ENCODE measurements at places on chromosomes 16 and 17.
A peak's percentile ranks its signal among the peaks of the same experiment; 100 is the strongest.

GRCh38 chr17:2995377-2995776, 68.0 kb downstream of the OR1D5 start:
- no peak overlapping the region for H3K27ac ChIP-seq
- no peak for DNase-seq
- H3K36me3 ChIP-seq: no peaks in the 10 kb centered on the region
- H3K4me3 ChIP-seq: no peak overlapping the region
- peaks cover 8% of the 10 kb centered on the region for H3K27me3 ChIP-seq

- H3K4me1 ChIP-seq: no peaks in the 10 kb centered on the region
- peaks cover 18% of the 10 kb centered on the region for H3K36me3 ChIP-seq
- no peak for DNase-seq
- H3K4me3 ChIP-seq: no peak overlapping the region
- H3K27ac ChIP-seq: no peak overlapping the region
These were observed 85.2 kb downstream of the GLG1 start for GRCh38 chr16:74521691-74522090.

DNA sequence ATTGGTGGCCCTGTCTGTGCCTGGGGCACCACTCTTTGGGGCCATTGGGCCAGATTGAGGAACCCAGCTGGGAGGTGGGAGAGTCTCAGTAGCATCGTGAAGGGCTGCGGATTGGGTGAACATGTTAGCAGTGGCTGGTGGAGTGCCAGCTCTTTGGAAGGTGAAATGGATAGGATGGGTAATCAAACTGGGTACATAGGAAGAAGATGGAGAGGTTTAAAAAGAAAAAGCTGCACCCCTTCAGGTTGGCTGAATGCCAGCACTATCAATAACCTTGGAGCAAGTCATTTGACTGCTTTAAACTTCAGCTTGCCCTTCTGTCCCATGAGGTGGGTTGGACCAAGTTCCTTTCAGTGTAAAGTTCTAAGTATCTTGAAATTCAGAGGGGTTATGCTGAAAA, 95.0 kb downstream of the RPTOR start:
- H3K36me3 ChIP-seq: peaks cover 6% of the 10 kb centered on the region
- H3K27ac ChIP-seq: no peak overlapping the region
- no peak for DNase-seq
- H3K4me1 ChIP-seq: no peaks in the 10 kb centered on the region
- no peak overlapping the region for H3K4me3 ChIP-seq
- H3K27me3 ChIP-seq: peaks cover 7% of the 10 kb centered on the region

DNA sequence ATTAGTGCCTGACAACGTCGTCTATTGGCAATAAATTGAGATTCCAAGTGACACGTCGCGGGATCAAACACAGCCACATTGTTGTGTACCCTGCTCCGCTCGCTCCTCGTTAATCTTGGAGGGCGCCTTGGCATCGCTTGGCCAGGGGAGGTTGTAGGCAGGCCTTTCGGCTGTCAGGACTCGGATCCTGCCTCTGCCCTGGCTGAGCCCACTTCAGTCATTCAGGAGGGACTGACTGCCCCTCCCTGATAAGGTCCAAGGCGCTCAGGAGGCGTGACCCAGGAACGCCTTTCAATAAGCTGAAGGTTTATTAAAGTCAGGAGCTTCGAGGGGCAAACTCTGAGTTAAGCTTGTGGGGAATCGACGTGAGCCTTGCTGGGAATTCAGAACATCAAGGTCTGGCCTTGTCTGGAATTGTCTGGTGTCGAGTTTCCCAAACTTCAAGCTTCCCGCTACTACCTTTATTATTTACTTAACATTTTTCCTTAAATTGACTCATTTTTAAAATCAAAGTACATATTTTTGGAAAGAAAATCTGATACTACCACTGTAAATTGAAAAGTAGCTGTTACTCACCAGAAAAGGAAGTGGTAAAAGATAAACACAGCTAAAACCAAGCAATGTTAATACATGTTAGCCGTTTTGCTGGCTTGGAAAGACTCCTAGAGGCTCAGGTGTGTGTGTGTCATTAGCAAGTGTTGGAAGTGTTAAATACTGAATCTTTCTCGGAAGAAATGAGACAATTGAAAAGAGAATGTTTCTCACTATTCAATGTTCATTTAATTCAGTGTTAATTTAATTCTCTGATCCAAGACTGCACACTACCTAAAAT, 5.3 kb upstream of the IRX3 start:
- peaks cover 15% of the 10 kb centered on the region for H3K27me3 ChIP-seq
- peaks cover 8% of the 10 kb centered on the region for H3K36me3 ChIP-seq
- peak; percentile 6 for DNase-seq
- H3K4me3 ChIP-seq: peak overlapping the region; percentile 42
- H3K4me1 ChIP-seq: peaks cover 15% of the 10 kb centered on the region
- no peak overlapping the region for H3K27ac ChIP-seq

DNA sequence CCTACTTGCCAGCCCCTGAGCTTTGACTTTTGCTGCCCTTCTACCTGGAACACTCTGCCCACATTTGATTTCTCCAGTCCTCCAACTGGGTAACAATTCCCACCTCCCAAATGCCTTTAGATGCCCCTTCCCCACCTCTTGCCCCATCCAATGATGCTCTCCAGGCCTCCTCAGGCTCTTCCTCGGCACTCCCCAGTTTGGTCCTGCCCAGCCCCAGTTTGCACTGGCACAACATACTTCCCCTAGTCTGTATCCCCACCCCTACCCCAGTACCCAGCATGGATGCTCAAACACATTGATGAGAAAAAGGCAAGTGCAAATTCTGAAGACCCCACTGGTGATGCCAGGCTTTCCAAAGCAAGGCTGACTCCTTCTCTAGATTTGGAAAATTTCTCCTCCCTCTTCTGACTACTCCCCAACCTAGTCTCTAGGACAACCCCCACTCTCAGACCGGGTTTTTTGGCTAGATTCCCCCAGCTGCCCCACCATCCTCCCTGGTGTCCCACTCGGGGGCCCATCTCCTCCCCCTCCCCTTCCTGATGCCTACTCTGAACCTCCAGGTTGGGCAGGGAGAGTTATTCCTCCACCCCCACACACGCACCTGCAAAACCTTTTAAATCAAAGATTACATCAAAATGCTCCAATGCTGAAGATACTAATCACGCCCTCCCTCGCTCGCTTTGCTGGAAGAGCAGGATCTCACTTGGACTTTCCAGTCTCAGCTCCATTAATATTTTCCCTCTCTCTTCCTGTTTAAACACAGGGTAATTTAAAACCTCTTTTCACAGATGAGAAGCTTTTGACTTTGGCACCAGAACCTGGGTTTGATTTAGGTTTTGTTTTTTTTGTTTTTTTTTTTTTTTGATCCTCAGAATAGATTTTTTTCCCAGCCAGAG, 94.9 kb downstream of the TMEM132E start:
- no peak for DNase-seq
- peaks cover 4% of the 10 kb centered on the region for H3K27me3 ChIP-seq
- H3K27ac ChIP-seq: no peak overlapping the region
- H3K4me1 ChIP-seq: peaks cover 29% of the 10 kb centered on the region
- no peak overlapping the region for H3K4me3 ChIP-seq

GRCh38 chr17:61402978-61403800, 3.5 kb downstream of the TBX2 start:
- H3K36me3 ChIP-seq: peaks cover 8% of the 10 kb centered on the region
- peak overlapping the region; percentile 57 for H3K27ac ChIP-seq

DNA sequence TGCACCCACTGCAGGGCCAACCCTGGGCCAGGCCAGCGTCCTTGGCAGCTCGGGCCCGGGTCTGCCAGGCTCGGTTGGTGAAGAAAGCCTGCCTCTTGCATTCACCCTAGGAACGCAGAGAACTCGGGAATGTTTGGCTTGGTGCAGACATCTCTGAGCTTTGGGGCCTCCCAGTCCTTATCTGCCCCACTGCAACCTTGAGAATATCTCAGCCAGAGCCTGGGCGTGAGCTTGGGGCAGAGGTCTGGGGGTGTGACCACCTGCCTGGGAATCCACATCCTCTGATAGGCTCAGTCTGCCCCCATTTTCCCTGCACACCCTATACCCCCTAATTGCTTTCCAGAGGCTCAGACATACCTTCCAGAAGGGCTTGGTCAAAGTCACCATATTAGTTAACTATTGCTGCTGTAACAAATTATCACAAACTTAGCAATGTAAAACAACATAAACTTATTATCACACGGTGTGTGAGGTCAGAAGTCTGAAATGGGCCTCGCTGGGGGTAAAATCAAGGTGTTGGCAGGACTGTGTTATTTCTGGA, 30.7 kb upstream of the ZNF423 start:
- H3K36me3 ChIP-seq: no peaks in the 10 kb centered on the region
- no peak overlapping the region for H3K4me3 ChIP-seq
- peaks cover 7% of the 10 kb centered on the region for H3K4me1 ChIP-seq
- DNase-seq: no peak

DNA sequence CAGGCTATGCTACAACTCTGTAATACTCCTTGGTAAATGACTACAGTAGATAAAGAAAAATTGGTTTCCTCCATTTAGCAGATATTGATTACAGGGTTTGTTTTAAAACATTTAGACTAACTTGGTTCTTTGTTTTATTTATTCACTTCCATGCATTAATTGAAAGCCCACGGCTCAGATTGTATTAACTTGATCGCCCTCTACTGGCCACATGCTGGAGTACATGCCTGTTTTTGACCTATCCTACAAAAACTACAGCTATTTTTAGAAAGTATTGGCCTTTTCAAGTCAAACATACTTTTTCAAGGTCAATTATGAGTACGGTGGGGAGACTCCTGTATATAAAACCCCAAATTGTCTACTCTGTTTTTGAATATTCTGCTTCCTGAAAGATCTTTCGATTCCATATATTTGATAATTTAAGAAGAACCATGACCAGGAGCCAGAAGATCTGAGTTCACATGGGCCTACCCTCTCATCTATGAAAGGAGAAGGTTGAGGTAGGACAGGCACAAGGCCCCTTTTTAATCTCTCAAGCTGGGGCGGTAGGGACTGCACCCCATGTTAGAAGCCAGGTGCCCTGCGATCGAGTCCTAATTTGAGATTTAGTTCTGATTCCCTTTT, 51.8 kb downstream of the CA10 start:
- DNase-seq: peak; percentile 46
- no peak overlapping the region for H3K27ac ChIP-seq
- H3K4me3 ChIP-seq: no peak overlapping the region
- H3K27me3 ChIP-seq: no peaks in the 10 kb centered on the region
- H3K4me1 ChIP-seq: no peaks in the 10 kb centered on the region

DNA sequence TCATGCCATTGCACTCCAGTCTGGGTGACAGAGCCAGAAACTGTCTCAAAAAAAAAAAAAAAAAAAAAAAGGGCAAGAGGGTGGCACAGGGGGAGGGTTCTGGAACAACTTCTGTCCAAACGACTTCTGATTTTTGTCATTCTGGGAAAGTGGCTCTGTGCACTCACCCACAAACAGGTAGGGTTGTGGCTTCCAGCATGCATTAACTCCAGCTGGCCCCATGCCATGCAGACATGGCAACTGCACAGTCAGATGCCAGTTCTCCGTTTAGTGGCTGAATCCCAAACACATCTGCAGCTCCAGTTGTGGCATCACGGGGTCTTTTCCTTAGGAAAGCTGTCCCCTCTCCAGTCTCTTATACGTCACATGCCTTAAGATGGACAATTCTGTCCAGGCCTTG, 30.3 kb downstream of the B4GALNT2 start:
- no peak overlapping the region for H3K27ac ChIP-seq
- no peaks in the 10 kb centered on the region for H3K36me3 ChIP-seq
- H3K27me3 ChIP-seq: peaks cover 5% of the 10 kb centered on the region
- peaks cover 2% of the 10 kb centered on the region for H3K4me1 ChIP-seq

DNA sequence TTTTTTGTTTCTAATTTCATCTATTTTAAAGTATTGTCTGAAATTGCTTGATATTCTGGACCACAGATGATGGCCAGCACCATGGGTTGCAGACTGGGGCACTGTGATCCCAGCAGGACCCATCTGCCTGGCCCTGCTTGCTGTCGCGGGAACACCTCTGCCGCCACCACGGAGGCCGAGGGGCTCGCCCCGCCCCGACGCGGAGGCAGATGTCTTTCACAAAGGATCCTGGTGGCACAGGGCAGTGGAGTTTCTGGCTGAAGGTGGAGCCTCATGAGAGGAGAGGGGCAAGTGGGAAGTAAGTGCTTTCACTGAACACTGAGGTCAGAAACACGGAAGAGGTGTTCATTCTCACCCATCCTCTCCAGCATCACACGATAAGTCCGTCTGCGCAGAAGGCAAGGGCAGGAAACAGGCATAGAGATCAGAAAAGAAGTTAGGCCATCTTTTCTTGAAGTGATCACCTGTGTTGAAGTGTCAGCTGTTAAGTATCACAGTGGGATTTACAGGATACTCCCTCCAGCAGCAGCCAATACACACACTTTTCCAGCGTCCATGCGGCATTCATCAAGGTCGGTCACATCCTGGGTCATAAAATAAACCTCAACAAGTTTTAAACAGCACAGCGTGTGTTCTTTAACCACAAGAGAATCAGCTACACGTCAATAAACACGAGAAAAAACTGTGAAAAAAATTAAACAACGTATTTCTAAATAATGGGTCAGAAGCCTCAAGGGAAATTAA, 194.5 kb downstream of the RPTOR start:
- no peak overlapping the region for H3K4me3 ChIP-seq
- H3K4me1 ChIP-seq: peaks cover 16% of the 10 kb centered on the region
- H3K27me3 ChIP-seq: peaks cover 22% of the 10 kb centered on the region
- H3K27ac ChIP-seq: no peak overlapping the region

DNA sequence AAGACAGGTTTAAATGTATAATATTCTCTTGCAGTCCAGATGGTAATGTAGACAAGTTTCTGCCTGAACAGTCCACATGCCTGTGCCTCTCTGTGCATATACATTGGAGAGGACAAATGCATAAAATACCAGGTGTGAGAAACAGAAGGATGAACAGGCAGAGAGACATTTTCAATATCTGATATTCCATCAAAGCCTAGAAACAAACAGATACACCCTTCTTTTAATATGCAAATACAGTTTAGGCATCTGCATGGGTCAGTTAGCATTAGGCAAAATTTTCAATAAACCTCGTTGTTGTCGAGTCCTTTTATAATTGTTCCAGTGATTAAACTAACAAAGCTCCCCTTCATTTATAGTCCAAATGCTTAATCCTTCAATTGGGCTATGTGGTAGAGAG, 897 bp downstream of the OMG start:
- DNase-seq: no peak
- H3K4me1 ChIP-seq: no peaks in the 10 kb centered on the region
- no peak overlapping the region for H3K27ac ChIP-seq
- no peaks in the 10 kb centered on the region for H3K36me3 ChIP-seq

DNA sequence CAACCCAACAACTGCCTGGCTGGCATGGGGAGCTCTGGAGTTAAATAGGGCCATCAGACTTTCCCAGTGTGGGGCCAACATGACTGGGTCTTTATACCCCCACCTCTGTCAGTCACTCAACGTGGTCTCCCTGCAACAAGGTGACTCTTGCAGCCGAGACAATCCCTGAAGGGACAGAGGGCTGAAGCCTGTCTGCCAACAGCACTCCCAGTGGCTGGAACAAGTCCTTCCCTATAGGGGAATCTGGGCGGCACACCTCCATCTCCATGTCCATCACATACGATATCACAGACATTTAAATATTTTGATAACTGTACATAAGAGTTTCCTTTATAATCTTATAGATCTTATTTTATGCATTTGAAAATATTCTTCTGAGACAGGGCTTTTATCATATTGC, 4.8 kb upstream of the MAPT start:
- H3K4me3 ChIP-seq: no peak overlapping the region
- no peaks in the 10 kb centered on the region for H3K36me3 ChIP-seq
- H3K4me1 ChIP-seq: peaks cover 3% of the 10 kb centered on the region
- no peak overlapping the region for H3K27ac ChIP-seq
- DNase-seq: no peak
